Ascending aorta (tissue), 2 donors: ENCODE measurements at places on chromosomes 1 and 21. TPM values are rescaled to one million over a fixed set of nuclear protein-coding genes. Genes with fewer than 3 reads are reported as not detected.

DNA sequence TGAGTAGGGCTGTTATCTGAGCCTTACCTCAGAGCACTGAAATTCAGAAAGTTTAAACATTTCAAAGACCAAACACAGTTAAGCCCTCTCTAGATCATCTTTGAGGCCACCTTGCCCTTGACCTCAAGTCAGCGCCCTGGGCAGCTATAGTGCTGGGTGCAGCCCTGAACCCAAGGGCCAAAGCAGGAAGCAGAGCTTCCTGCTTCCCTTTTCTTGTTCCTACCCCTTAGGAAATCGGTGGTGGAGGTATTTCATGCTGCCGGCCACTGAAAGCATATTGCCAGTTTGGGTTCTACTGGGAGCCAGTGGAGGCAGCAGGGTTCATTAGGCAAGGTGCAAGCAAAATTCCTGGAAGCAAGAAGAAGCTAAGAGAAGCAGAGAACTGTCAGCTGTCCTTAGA, 26.1 kb downstream of the CD244 start:
- no peak overlapping the region for H3K4me3 ChIP-seq
- no peak overlapping the region for H3K27ac ChIP-seq
- DNase-seq = no peak
- H3K36me3 ChIP-seq = no peaks in the 10 kb centered on the region
- no peaks in the 10 kb centered on the region for H3K4me1 ChIP-seq
- no peaks in the 10 kb centered on the region for H3K27me3 ChIP-seq

- no peak overlapping the region for H3K4me3 ChIP-seq
- no peak overlapping the region for H3K27ac ChIP-seq
- no peaks in the 10 kb centered on the region for H3K36me3 ChIP-seq
These were observed 6.5 kb downstream of the COLGALT2 start for GRCh38 chr1:184031092-184031408.

DNA sequence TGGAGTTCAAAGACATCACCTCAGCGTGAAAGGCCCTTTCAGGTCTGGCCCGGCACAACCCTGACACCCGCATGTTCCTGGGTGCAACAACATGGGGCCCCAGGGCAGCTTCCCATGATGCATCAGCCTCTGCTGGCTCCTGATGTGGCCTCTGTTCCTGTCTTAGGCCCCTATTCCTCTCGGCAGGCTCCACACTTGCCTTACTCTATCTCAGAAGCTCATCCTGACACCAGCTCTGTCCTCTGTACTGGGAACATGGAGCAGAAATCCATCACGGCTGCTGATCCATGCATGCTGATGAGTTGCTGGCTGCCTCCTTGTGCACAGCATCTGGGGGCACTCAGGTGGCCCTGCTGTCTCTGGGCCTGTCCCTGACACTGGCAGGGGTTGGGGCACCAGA, 74.6 kb downstream of the ADARB1 start:
- peaks cover 10% of the 10 kb centered on the region for H3K36me3 ChIP-seq
- H3K27ac ChIP-seq = no peak overlapping the region
- peak; percentile 51 for DNase-seq
- no peaks in the 10 kb centered on the region for H3K4me1 ChIP-seq
- no peaks in the 10 kb centered on the region for H3K27me3 ChIP-seq
- no peak overlapping the region for H3K4me3 ChIP-seq

DNA sequence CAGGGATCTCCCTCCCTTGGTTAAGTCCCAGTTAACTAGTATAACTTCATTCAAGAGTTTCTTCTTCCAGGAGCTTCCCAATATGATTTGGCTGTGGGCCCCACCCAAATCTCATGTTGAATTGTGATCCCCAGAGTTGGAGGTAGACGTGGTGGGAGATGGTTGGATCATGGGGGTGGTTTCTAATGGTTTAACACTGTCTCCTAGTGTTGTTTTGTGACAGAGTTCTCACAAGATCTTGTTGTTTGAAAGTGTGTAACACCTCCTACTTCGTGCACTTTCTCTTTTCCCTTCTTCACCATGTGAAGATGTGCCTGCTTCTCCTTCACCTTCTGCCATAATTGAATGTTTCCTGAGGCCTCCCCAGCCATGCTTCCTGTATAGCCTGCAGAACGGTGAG, 251.8 kb upstream of the FGGY start:
- no peaks in the 10 kb centered on the region for H3K4me1 ChIP-seq
- H3K4me3 ChIP-seq = no peak overlapping the region
- H3K36me3 ChIP-seq = no peaks in the 10 kb centered on the region
- H3K27me3 ChIP-seq = no peaks in the 10 kb centered on the region

PDE4B gene
- 4.5 TPM for total RNA-seq

DNA sequence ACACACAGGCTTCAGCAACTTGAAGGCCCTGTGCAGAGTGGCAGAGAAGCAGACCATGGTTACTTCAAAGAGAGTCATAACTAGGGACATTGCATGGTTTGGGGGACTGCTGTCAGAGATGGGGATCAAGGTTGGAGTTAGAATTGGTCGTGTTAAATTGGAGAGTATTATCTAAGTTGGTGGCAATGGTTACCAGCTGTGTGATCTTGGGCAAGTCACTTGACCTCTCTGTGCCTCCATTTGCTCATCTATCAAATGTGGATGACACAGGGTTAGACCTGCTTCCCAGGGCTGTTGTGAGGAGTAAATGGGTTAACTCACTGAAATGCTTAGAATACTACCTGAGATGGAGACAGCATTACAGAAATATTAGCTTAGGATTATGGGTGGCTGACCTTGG, 91.1 kb downstream of the PAX7 start:
- no peaks in the 10 kb centered on the region for H3K27me3 ChIP-seq
- no peak overlapping the region for H3K27ac ChIP-seq
- H3K4me1 ChIP-seq = no peaks in the 10 kb centered on the region

DNA sequence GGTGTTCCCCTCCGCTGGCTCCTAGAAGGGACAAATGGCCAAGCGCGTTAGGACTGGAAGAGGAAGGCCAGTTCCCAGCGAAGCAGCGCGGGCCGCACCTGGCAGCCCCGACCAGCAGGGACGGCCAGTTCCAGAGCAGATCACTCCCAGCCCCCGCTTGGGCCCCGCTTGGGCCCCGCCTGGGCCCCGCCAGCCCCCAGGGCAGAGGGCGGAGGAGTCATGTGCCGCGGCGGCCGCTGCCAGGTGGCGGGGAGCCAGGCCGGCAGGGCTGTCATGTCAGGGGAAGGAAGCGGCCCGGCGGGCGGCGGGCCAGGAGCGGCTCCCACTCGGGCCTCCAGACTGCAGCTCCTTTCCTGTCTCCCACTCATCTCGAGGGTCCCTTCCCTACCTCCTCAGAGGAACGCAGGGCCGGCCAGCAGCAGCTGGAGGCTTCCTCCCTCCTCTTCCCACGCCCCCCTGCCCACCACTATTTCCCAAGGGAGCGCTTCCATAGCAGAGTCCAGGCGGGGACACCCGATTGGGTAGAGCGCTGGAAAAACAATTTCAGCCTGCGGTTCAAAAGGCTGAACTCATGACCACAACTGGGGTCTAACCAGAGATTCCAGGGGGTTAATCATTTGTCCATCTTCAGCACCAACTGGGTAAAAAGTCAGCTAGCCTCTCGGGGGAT, 16.5 kb downstream of the ZNF697 start:
- peak; percentile 88 for DNase-seq
- peaks cover 14% of the 10 kb centered on the region for H3K4me1 ChIP-seq
- H3K36me3 ChIP-seq = no peaks in the 10 kb centered on the region
- H3K27me3 ChIP-seq = no peaks in the 10 kb centered on the region

LHX4 gene
- total RNA-seq = not detected

PLPPR4 gene
- total RNA-seq = 7.2 TPM

GRCh38 chr1:160576884-160577283, 2.4 kb downstream of the CD84 start:
- H3K4me1 ChIP-seq = no peaks in the 10 kb centered on the region
- no peak for DNase-seq

DNA sequence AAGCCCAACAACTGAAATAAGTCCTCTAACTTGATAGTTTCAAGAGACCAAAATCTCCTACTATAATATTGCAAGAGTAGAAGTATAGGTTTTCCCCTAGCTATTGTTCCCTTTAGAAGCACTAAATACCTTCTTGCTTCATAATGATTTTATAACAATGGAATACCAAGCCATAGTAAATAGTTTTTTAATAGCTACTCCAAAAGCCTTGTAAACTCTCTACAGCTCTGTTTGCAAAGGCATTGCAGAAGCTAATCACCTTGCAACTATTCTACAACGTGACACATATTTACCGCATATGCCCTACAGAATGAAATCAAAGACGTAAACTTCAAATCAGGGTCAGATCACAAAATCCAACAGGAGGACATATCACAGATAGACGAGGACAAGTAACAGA, 451.5 kb upstream of the ZRANB2 start:
- no peaks in the 10 kb centered on the region for H3K36me3 ChIP-seq
- no peaks in the 10 kb centered on the region for H3K4me1 ChIP-seq
- no peak for DNase-seq
- no peaks in the 10 kb centered on the region for H3K27me3 ChIP-seq
- no peak overlapping the region for H3K4me3 ChIP-seq
- no peak overlapping the region for H3K27ac ChIP-seq

DNA sequence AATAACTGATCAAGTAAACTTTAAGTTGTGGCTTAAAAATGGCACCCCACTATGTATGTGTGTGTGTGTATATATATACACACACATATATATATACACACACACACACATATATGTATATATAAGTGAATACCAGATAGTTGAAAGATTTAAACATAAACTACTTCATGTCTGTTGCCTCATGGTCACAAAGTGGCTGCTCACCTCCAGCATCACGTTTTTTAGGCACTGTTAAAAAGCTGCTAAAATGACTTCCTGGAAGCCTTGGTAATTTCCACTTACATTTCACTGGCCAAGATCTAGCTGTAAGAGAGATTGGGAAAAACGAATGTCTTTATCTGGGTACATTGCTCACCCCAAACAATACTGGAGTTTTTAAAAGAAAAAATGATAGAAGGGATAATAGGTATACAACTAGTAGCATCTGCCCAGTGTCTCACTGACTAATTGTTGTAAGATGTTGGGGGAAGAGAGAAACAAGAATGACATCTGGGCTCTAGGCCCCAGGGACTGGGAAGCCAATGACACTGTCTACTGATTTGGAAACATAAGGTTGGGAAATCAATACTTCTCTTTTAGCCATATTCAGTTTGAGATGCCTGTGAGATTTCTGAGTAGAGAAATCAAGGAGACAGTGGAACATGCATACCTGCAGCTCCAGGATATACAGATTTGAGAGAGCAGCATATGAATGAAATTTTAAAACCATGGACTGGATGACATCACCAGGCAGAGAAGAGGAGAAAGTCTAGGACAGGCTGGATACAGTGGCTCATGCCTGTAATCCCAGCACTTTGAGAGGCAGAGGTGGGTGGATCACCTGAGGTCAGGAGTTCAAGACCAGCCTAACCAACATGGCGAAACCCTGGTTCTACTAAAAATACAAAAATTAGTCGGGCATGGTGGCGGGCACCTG, 42.8 kb downstream of the CLDN14 start:
- no peak overlapping the region for H3K4me3 ChIP-seq
- no peak overlapping the region for H3K27ac ChIP-seq
- H3K27me3 ChIP-seq = no peaks in the 10 kb centered on the region
- H3K36me3 ChIP-seq = no peaks in the 10 kb centered on the region
- H3K4me1 ChIP-seq = no peaks in the 10 kb centered on the region

DNA sequence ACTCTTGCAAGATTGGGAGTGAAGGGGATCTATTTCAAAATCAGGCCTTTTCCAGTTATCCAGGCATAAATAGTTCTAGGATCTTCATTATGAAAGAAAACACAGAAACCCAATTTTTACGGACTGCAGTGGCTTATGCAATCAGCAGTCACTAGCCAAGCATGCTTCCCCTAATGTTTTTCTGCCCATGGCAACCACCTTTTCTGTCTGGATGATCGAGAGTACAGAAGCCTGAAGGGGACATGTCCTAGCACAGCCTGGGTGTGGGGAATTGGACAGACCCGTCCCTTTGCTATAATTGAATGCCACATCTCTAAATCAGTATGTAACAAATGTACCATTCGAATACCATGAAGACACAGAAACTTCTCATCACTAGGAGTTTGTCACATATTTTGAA, 29.8 kb upstream of the NCAM2 start:
- DNase-seq = no peak
- H3K4me1 ChIP-seq = no peaks in the 10 kb centered on the region
- H3K27me3 ChIP-seq = no peaks in the 10 kb centered on the region

DNA sequence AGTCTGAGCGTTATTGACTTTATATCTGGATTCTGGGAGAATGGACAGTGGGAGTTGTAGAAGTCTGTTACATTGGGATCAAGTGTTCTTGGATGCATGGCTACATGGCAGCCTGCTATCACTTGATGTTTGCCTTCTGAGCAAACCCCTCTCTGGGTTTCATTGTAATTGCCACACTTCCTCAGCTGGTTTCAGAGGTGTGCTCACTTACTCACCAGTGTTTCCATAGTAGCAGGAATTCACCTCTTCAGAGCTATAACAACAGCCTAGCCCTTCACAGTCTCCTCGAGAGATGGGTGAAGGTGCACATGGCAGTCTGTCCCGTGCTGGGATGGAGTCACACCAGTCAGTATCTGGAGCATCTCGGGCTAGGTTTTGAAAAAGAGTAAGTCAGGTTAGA, 2.6 kb downstream of the ZP4 start:
- no peaks in the 10 kb centered on the region for H3K27me3 ChIP-seq
- H3K4me1 ChIP-seq = no peaks in the 10 kb centered on the region
- H3K4me3 ChIP-seq = no peak overlapping the region
- H3K27ac ChIP-seq = no peak overlapping the region

PTPRU gene
- 32.7 TPM for total RNA-seq

DNA sequence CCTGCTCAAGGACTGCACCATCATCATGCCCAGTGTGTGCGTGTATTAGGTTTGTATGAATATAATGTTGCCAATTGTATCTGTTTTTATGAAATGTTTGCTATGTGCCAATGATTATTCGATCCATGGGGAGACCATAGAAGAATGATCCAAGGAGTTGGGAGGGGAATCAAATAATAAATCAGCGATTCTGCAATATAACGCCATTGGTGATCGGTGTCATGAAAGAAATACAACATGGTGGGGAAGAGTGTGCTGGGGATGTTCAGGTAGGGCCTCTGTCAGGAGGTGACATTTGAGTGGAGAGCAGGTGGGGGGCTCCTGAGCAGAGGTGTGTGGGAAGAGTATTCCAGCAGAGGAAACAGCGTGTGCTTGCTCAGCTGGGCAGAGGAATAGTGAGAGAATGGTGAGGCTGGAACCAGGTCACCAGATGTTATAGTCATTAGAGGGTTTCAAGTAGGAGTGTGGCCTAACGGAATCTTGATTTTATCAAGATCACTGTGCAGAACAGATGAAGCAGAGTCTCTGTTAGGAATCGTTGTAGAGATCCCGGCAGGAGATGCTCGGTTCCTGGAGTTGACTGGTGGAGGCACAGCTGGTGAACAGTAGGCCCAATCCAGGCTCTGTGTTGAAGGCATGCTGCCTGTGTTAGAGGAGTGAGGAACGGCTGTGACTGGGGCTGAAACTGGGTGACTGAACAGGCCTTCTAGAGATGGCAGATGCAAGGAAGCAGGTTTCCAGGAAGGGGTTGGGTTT, 2.9 kb upstream of the ZNF496 start:
- no peak overlapping the region for H3K27ac ChIP-seq
- H3K4me3 ChIP-seq = no peak overlapping the region
- no peaks in the 10 kb centered on the region for H3K27me3 ChIP-seq
- H3K4me1 ChIP-seq = peaks cover 7% of the 10 kb centered on the region
- peaks cover under 1% of the 10 kb centered on the region for H3K36me3 ChIP-seq

DNA sequence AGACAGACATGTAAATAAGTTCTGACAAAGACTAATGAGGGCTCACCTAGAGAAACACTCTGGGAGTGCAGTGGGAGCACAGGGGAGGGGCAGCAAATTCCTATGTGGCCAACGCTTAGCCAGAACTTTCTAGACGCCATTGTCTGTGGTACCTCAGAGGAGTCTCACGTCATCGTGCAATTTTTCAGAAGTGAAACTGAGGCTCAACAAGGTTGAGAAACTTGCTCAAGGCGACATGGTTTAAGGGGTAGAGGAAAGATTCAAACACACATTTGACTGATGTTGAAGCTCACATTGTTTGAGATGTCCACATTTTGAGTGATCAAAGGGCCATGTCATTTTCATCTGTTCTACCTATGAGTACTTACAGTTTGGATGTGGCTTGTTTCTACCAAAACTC, 152.6 kb upstream of the LMO4 start:
- no peaks in the 10 kb centered on the region for H3K36me3 ChIP-seq
